ENCODE measurements at places on chromosomes 2 and 18. TPM values are rescaled to one million over a fixed set of nuclear protein-coding genes. Genes with fewer than 3 reads are reported as not detected.

DNA sequence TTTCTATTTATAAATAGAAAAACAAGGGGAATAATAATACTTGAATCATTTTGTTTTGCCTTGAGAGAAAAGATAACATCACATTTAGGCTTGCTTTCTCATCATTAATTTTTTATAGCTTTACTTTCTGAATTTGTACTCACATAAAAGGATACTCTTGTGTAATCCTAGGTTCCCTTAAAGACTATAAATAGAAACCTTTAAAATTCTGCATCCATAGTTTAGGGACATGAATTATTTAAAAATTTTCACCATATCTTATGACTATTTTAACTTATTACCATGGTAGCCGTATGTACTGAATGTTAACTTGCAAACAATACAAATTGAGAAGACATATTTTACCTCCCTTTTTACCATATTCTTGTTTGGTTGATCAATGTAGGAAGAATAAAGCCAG lies 143.5 kb upstream of the CWC22 start:
- H3K4me3 ChIP-seq, result no peak overlapping the region
- no peak for DNase-seq
- no peak overlapping the region for H3K27ac ChIP-seq
- H3K27me3 ChIP-seq, result no peaks in the 10 kb centered on the region

DNA sequence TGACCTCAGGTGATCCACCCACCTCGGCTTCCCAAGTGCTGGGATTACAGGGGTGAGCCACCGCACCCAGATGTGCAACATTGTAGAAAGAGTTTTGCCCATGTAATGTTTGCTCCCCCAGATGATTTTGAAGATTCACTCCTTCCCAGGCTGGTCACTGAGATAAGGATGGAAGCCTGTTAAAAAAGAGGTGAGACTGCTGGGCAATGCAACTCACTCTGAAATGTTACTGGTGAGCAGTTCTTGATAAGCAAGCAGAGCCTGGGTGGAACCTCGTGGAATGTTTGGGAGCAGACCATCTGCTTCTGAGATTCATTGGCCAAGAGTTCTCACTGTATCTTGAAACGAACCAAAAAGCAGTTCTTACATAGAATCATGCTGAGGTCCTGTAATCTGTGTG lies 19.7 kb downstream of the GRP start:
- H3K27ac ChIP-seq, result no peak overlapping the region
- H3K36me3 ChIP-seq, result no peaks in the 10 kb centered on the region
- no peak for DNase-seq
- no peaks in the 10 kb centered on the region for H3K27me3 ChIP-seq
- no peaks in the 10 kb centered on the region for H3K4me1 ChIP-seq

DNA sequence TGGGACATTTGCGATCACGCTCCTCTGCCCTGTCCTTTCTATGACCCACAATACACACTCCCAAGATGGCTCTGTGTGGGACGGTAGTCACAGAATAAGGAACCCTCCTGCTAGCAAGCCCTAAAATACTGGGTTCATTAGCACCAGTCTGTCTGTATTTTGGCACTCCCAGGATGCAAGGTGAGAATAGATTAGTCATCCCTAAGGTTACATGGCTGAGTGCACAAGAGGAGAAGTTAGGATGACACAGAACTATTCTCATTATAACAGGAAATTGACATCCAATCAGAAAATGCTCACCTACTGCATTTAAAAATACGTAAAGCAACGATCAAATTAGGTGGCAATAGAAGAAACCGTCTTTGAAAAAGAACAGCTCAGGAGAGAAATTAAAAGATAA lies 590.2 kb downstream of the EPHA4 start:
- no peaks in the 10 kb centered on the region for H3K27me3 ChIP-seq
- no peak for DNase-seq
- H3K36me3 ChIP-seq, result no peaks in the 10 kb centered on the region
- no peak overlapping the region for H3K27ac ChIP-seq

GRCh38 chr2:150450765-150451164 lies 36.7 kb downstream of the RND3 start:
- H3K4me1 ChIP-seq, result no peaks in the 10 kb centered on the region
- no peak for DNase-seq
- H3K36me3 ChIP-seq, result no peaks in the 10 kb centered on the region
- H3K27ac ChIP-seq, result no peak overlapping the region
- no peak overlapping the region for H3K4me3 ChIP-seq

DNA sequence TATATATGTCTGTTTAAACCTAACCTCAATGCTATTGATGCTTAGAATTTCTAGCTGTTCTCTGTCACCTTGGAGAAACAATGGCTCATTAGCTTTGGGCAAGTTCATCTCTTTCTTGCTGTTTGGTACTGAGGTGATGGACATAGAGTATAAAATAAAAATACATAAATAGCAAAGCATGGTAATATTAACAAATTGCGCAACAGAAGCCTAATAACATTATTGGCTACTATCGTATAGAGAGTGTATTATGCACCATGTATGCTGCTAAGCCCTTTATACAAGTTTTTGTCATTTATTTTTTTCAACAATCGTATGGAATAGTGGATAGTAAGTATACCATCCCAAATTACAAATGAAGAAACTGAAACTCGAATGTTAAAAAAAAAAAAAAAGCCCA lies 100.1 kb downstream of the ICOS start:
- H3K36me3 ChIP-seq, result no peaks in the 10 kb centered on the region
- H3K27ac ChIP-seq, result no peak overlapping the region
- H3K4me1 ChIP-seq, result no peaks in the 10 kb centered on the region
- H3K27me3 ChIP-seq, result no peaks in the 10 kb centered on the region
- no peak for DNase-seq

GRCh38 chr2:101627285-101628029 lies 70.0 kb upstream of the MAP4K4 start:
- no peak overlapping the region for H3K4me3 ChIP-seq
- DNase-seq, result no peak
- peaks cover 1% of the 10 kb centered on the region for H3K4me1 ChIP-seq
- H3K36me3 ChIP-seq, result no peaks in the 10 kb centered on the region
- H3K27ac ChIP-seq, result no peak overlapping the region
- no peaks in the 10 kb centered on the region for H3K27me3 ChIP-seq

DNA sequence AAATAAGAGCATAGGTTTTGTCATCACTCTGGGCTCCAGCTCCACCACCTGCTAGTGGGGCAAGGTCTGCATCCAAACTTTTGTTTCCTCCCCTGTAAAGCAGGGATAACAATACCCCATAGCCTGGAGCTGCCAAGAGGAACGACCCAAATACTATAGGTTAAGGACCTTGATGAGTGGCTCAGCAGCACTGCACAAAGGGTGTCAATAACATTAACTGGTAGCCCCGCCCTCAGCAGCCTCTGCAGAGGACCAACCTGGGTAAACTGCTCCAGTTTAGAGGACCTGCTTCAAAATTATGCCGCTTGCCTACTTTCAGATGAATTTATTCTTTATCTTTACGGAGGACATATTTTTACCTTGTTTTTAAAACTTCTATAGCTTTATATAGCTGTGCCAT lies 65.8 kb upstream of the RIOK3 start:
- no peak overlapping the region for H3K27ac ChIP-seq
- H3K27me3 ChIP-seq, result no peaks in the 10 kb centered on the region
- no peaks in the 10 kb centered on the region for H3K36me3 ChIP-seq
- no peaks in the 10 kb centered on the region for H3K4me1 ChIP-seq

The PTPRN gene
- 1.7 TPM for total RNA-seq

The CCL20 gene
- total RNA-seq, result not detected

The SCYGR3 gene
- total RNA-seq, result not detected

The FAM110C gene
- total RNA-seq, result 7.3 TPM

The MYO5B gene
- total RNA-seq, result 2.1 TPM

The DSG4 gene
- total RNA-seq, result not detected

The SEC11C gene
- 14.4 TPM for total RNA-seq

The SERPINB4 gene
- not detected for total RNA-seq

The MRPS9 gene
- 23.9 TPM for total RNA-seq

Data from ovary (tissue), 10 donors.